ENCODE measurements at places on chromosomes 6 and 20. TPM values are rescaled to one million over a fixed set of nuclear protein-coding genes. Genes with fewer than 3 reads are reported as not detected.

IP6K3 gene
- total RNA-seq, result 44.2 TPM

PFDN4 gene
- 26.8 TPM for total RNA-seq

PRSS16 gene
- not detected for total RNA-seq

ARMH2 gene
- not detected for total RNA-seq
